Esophagus muscularis mucosa (tissue), 4 donors: ENCODE measurements at places on chromosomes 7 and 10. TPM values are rescaled to one million over a fixed set of nuclear protein-coding genes. Genes with fewer than 3 reads are reported as not detected.

The LIPJ gene
- total RNA-seq, result not detected

The GRM8 gene
- not detected for total RNA-seq

The SND1 gene
- 91.2 TPM for total RNA-seq

The LIPF gene
- not detected for total RNA-seq

The RARRES2 gene
- total RNA-seq, result 177 TPM

The WDFY4 gene
- 7.3 TPM for total RNA-seq

The OR2A42 gene
- 0.19 TPM for total RNA-seq

The C7orf57 gene
- total RNA-seq, result not detected
